ENCODE measurements at places on chromosomes 16 and 17.

DNA sequence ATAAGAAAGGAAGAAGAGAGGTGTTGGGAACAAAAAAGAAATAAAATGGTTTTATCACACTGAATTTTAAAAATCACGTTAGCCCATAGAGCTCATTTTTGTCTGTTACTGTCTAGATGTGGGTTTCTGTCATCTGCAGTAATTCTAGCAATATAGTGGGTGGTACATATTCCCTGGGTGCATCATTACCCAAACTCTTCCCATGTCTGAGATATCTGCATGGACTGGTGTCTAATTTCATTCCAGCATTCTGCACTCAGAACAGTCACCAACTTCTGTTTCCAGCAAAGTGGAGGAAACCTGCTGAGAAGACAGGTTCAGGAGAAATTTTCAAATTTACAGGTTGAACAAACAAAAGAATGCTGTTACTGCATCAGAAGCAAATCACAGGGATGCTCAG is 263.8 kb downstream of the CDH11 start:
- DNase-seq, result no peak

DNA sequence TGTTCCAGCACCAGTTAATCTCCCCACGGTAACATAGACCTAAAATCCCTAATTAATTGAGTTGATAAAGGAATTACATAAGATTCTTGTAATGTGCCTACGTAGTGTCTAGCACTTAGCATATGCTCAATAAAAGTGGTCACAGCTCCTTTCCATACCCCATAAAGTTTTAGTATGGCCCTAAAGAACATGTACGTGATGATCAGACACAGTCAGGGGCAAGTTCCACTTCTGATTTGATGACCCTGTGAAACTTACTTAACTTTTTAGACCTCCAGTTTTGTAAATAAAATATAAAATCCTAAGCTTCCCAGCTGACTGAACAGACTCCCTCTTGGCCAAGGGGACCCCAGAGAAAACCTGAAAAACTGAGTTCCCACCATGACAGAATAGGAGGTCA is 391.3 kb upstream of the ERCC4 start:
- DNase-seq, result no peak

DNA sequence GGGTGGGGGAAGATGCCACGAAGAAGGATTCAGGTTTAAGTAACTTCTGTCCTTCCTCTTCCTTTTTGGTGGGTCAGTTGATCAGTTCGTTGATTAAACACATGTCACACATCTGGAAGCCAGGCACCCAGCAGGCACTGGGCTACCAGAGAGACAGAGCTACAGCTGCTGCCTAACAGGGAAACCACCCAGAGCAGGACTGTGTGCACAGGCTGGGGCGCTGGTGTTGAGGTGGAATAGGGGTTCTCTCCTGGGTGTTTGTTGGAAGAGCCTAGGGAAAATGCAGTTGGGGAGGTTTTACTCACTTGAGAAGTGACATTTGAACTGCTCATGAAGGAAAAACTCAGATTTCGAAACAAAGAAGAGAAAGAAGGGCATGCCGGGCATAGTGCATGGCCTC is 152.4 kb downstream of the IRX5 start:
- no peak for DNase-seq

DNA sequence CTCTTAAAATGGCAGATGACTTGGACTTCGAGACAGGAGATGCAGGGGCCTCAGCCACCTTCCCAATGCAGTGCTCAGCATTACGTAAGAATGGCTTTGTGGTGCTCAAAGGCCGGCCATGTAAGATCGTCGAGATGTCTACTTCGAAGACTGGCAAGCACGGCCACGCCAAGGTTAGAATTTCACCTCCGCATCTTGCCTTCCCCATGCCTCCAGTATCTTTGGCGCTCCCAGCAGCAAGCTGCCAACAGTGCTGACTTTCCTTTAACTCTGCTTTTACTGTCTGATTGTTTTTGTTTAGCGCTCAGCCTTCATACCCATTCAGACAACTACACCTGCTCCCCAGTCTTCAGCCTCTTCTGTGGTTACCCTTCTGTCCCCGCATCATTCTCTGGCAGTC is 2.2 kb downstream of the EIF5A start:
- no peak for DNase-seq

- DNase-seq, result no peak
Observed at GRCh38 chr16:74846714-74847113, 72.1 kb upstream of the FA2H start.

GRCh38 chr16:74051-74746 is 1.8 kb upstream of the RHBDF1 start:
- DNase-seq, result no peak

- no peak for DNase-seq
Observed at GRCh38 chr16:28938721-28939120, 7.0 kb downstream of the CD19 start.

- DNase-seq, result no peak
Observed at GRCh38 chr17:78237401-78238012, 6.1 kb downstream of the TMEM235 start.

- no peak for DNase-seq
Observed at GRCh38 chr16:17548825-17549224, 78.1 kb upstream of the XYLT1 start.

GRCh38 chr16:73048292-73049080 is 558 bp upstream of the ZFHX3 start:
- no peak for DNase-seq

GRCh38 chr17:4704991-4705390 is 1.1 kb upstream of the PELP1 start:
- no peak for DNase-seq

DNA sequence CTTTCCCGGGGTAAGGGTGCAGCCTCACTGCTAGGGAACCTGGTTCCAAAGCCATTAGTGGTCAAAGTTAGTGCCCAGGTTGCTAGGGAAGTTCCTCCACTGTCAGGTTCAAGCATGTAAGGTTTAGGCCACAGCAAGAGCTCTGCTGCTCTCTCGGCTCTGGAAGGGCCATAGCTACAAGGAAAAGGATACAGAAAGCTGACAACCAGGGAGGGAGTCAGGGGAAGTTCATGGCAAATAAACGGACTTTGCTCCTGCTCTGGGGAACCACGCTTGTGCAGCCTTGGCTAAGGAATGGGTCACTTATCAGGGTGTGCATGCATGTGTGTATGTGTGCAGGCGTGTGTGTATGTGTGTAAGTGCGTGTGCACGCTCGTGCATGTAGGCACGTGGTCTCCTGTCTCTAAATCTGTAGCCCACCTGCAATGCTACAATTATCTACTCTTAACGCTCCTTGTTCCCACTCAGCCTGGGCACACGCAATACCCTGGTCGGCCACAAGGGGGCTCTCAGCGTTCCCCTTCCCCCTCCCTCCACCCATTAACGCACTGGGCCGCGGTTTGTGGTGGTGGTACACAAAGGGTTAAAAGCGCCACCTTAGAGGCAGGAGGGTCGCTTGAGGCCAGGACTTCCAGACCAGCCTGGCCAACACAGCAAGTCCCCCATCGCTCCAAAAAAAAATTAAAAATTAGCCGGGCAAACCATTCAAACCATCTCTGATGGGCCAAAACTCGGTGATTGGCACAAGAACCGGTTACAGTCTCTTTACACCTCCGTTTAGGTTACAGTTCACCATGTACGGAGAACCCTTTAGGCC is 48.4 kb upstream of the KDM8 start:
- peak; percentile 40 for DNase-seq

GRCh38 chr16:63623551-63624039 is 1498.3 kb downstream of the CDH11 start:
- no peak for DNase-seq

Data from activated effector memory CD4-positive, alpha-beta T cell treated with Interleukin-2 at 50 U/mL for 16 hours (primary cell).